ENCODE measurements at places on chromosomes 6 and 20. TPM values are rescaled to one million over a fixed set of nuclear protein-coding genes. Genes with fewer than 3 reads are reported as not detected.

DNA sequence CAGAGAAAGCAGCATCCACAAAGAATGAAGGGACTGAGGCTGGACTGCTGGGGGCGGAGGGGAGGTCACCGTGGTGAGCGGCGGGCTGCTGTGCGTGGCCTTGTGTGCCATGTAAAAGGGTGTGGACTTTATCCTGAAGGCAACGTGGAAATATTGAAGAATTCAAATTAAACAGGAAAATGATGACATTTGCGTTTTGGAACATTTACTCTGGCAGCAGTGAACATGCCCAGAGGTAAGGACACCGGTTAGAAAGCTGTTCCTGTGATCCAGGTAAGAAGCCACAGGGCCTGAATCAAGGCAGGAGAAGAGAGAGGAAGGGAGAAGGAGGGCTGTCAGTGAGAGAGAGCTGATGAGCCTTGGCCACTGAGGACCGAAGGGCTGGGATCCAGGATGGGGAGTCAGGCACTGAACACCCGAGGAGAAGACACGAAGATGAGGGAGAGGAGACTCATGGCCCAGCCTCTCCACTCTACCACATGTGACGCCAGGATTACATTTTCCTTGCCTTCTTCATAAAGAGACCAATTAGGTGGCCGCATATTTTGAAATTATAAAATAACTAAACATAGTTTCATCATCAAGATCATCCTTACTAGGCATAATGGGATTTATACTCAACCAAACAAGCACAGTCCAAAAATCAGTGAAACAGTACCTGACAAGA is 58.4 kb downstream of the TRAM2 start:
- DNase-seq: no peak

GRCh38 chr6:25560865-25561264 is 91.2 kb upstream of the SCGN start:
- DNase-seq: no peak

- DNase-seq: no peak
These were observed 60.9 kb downstream of the MCHR2 start for GRCh38 chr6:99933129-99933528.

DNA sequence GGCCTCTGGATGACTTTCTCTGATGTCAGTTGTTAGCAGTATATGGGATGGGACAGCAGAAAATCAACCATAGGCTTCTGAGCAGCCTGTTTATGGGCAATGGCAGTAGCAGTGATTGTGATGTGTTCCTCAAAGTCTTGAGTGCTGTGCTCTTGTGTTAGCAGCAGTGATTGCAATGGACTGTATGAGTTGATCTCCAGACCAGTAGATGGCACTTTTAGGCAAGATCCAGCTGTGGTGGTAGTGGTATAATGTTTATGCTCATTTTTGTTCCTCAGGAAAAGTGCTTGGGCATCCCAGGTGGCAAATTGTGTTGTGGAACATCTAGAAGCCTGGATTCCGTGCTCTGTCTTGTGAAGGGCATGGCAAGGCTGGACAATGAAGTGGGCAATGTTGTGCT is 181.6 kb upstream of the SYNCRIP start:
- no peak for DNase-seq

GRCh38 chr6:108518714-108519576 is 41.8 kb upstream of the FOXO3 start:
- DNase-seq: no peak

The SPEF1 gene
- 0.29 TPM for polyA plus RNA-seq
